ENCODE measurements at places on chromosomes 16 and 17. TPM values are rescaled to one million over a fixed set of nuclear protein-coding genes. Genes with fewer than 3 reads are reported as not detected.

GRCh38 chr16:75225092-75225491, 6.3 kb downstream of the CTRB1 start:
- DNase-seq = no peak

DNA sequence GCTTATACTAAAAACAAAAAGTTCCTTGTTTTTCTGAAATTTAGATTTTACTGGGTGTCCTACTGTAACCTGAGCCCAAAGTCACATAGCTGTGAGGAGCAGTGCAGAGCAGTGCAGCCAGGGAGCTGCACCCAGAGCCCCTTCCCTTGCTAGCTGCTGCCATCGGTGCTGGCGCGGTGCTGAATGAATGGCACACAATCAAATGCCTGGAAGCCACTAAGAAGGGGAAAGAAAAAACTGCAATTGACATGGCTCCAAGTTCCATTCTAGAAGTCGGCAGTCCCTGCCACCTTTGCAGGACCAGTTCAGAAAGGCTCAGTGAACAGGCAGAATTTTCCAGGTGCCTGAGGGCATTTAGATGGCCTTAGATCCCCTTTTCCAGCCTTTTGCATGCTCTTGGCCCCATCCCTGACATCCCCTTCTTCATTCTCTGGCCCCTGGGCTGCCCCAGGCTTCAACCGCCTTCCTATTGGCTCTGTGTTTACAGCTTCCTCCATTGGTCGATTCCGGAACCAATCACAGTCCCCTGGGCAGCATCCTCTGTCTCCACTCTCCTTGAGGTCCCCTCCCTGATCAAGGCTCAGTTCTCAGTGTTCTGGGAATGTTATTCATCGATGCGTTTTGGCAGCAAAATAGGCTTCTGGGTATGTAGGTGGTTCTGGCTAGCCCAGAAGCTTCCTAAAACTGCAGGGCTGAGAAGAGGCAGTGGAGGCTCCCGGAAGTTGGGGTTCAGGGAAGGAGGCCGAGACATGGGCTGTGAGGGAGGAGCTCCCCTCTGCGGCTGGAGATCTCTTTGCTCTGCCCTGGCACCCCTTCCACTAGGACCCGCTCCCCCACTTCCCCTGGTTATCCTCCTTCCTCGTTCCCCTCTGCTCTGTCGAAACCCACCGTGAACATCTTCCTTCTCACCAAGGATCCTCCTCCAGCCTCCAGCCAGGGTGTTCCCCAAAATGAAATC, 37.9 kb downstream of the ATP2C2 start:
- DNase-seq = no peak

- DNase-seq = no peak
Measured at GRCh38 chr17:59332749-59333377, 1.4 kb downstream of the YPEL2 start.

DNA sequence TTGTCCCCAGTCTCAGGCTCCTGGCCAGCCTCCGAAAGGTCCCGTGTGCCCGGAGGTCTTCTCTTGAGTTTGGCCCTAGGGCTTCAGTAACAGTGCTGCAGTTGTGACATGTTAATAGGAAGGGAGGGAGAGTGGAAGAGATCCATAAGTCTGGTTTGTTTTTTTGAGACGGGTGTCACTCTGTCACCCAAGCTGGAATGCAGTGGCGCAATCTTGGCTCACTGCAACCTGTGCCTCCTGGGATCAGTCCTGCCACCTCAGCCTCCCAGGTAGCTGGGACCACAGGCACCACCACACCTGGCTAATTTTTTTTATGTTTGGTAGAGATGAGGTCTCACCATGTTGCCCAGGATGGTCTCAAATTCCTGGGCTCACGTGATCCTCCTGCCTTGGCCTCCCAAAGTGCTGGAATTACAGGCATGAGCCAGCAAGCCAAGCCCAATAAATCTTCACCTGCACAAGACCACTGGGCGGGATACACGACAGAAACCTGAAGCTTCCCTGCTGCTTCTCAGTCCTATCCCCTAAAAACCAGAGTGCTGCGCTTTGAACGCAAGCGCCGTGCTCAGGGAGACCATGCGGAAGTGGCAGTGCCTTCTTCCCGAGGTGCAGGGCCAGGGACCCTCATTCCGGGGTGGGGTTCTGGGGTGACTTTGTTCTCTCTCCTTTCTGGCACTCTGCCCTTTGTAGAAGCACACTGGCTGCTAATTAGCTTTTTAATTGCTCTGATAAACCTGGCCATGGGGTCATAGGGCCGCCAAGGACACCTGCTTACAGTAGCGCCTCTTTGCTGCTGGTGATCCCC, 10.9 kb downstream of the TRAF7 start:
- no peak for DNase-seq

DNA sequence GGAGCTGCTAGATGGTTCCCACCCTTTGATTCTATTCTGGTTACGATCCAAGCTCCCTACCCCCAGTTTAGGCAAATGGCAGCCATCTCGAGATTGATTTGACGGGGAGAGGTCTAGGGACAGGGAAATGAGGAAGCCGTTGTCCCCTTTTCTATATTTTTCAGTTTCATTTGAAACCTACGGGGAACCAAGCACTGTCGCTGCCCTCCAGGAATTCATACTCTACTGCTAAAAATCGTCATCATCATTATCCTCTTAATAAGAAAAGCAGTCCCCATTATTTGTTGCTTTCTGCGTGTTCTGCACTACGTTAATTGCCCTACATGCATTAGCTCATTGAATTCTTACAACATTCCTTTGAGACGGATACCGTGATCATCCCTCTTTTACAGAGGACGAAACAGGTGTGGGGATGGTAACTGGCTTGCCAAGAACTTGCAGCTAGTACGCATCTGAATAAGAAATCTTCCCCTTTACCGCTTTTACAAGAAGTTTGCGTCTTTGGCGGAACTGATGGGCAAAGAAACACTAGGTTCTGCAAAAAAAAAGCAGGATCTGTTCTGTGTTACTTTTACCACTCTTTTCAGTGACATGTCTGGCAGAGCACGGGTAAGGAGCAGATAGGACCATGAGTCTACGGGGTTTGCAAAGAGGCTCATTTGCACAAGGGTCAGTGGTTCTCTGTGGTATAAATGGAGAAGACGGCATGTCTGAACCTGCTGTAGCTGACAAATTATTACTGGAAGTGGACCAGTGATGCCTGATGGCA, 1.1 kb downstream of the CCP110 start:
- no peak for DNase-seq

- no peak for DNase-seq
Measured at GRCh38 chr16:28186752-28187151, 25.0 kb downstream of the XPO6 start.

GRCh38 chr16:68300734-68301459, 9.8 kb downstream of the SLC7A6OS start:
- DNase-seq = no peak

GRCh38 chr17:78133971-78134898, 3.7 kb downstream of the TMC8 start:
- peak; percentile 87 for DNase-seq

DNA sequence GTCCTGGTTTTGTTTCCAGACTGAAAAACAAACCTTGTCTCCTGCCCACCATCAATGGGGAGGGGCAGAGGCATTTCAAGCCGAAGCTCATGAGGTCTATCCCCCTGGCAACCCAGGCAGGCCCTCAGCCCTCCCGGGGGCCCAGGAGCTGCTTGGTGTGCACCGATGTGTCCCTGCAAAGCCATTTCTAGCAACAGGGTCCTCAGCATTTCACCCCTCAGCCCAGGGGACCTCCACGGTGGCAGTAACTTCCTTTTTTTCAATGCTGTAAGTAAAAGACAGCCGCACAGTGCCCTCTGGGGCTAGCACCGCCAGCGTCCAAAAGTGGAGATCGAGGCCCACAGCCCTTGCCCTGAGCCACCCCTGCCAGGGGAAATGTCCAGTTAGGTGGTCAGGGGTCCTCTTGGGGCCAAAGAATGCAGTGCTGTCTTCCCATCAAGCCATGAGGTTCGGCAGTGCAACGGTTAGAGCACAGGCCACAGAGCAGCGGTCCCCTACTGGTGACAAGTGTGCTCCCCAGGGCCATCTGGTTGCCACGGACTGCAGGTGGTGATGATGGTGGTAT, 79.9 kb downstream of the LITAF start:
- no peak for DNase-seq

DNA sequence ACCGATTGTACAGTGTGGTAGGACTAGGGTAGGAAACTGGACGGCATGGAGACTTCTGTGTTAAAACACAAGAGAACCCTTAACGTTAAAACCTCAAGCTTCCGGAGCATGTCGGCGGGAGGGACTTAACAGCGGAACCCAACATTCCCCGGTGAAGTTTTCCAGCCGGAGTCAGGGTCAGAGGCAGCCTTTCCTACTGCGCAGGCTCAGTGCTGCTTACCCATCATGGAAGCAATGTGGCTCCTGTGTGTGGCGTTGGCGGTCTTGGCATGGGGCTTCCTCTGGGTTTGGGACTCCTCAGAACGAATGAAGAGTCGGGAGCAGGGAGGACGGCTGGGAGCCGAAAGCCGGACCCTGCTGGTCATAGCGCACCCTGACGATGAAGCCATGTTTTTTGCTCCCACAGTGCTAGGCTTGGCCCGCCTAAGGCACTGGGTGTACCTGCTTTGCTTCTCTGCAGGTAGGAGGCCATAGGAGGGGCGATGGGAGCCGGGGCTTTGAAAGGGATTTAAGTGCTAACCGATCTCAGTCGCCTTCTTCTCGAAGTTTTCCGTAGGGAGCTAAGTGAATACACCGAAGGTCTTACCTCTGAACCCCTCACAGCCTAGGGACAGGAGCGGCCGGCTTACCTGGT, at the start of gene PIGL:
TSS of gene PIGL (plus strand) at position 209 of the 634 bp plus-strand sequence. CDS start at position 226, 17 bp downstream.
- DNase-seq = peak; percentile 60

GRCh38 chr17:3770466-3770865, 30.5 kb downstream of the ITGAE start:
- DNase-seq = peak; percentile 66

DNA sequence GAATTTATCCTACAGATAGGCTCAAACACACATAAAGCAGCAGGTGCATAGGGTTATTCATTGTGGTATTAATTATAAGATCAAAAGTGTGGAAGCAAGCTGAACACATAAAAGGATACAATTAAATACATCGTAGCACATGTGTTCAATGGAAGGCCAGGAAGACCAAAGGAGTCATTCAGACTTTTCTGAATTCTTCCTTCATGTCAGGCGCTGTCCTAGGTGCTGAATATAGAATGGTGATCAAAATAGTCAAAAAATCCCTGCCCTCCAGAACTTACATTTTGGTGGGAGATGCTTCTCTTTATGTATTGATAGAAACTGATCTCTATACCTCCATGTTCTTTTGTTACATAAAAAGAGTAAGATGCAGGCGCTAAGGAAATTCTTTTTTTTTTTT, 439.0 kb upstream of the ASIC2 start:
- no peak for DNase-seq

GRCh38 chr16:84239141-84239769, 557 bp downstream of the KCNG4 start:
- no peak for DNase-seq

- no peak for DNase-seq
Measured at GRCh38 chr17:43695970-43696865, 34.5 kb upstream of the MEOX1 start.

GRCh38 chr17:59479141-59479540, 86.3 kb upstream of the DHX40 start:
- no peak for DNase-seq

DNA sequence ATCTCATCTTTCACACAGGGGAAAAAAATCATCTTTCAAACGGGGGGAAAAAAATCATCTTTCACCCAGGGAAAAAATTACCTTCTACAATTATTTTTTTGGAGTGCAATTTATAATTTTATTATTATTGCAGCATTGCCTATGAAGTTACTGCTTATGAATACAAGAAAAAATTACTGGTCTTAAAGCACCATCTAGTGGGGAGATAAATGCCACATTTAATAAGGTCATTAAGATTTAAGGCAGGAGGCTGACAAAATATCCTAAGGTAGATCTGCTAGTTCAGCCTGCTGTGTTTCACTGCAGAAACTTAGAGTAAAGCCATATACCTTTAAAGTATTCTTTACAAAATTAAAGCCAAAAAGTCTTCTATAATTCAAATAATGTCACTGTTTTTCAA, 13.7 kb downstream of the SHCBP1 start:
- DNase-seq = no peak

- no peak for DNase-seq
Measured at GRCh38 chr16:20430948-20431347, 20.4 kb upstream of the ACSM2A start.

DNA sequence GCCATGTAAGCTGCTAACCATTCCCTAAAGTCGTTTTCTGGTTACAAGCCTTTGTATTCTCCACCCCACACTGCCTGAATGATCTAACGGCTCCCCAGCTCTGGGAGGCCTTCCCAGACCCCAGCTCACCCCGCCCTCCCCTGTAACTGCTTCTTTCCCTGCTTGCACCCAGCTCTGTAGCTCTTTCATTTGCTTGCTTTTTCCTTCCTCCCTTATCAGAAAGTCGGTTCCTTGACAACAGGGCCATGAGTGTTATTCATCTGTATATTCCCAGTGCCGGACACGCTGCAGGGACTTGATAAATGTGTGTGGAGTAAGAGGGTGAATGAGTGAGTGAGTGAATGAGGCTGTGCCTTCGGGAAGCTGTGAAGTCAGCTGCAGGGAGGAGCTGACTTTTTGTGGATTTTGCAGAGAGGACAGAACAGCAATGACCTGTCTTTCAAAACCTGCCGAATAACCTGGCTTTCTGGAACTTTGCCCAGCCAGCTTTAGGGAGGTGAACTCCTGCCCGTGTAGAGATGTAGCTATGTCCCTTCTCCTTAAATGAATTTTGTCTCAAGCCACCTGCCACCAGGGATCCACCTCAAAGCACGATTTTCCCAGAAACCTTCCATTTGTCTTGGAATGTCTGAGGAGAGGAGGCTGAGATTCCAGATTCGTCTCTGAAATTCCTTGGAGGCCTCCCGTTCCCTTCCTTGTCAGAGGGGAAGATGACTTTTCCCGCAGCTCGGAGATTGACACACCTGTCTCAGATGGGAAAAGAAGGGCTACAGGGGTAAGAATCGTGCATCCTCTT, 20.0 kb upstream of the CACNG4 start:
- DNase-seq = no peak

- DNase-seq = no peak
Measured at GRCh38 chr17:44044071-44044470, 22.4 kb downstream of the LSM12 start.

- no peak for DNase-seq
Measured at GRCh38 chr17:79652999-79653643, 42.3 kb upstream of the RBFOX3 start.

- DNase-seq = no peak
Measured at GRCh38 chr17:11969565-11969964, 27.7 kb downstream of the ZNF18 start.

- no peak for DNase-seq
Measured at GRCh38 chr16:85445779-85446222, 167.3 kb upstream of the GSE1 start.

GRCh38 chr17:17994271-17995069, 21.8 kb downstream of the DRC3 start:
- DNase-seq = peak; percentile 4

The MCRIP2 gene
- total RNA-seq = 15.9 TPM

The POLDIP2 gene
- 27.5 TPM for total RNA-seq

The NKD1 gene
- total RNA-seq = 7.5 TPM

The BICDL2 gene
- not detected for total RNA-seq

The RPH3AL gene
- 0.78 TPM for total RNA-seq

The NPIPB13 gene
- 18.6 TPM for total RNA-seq

The CIAPIN1 gene
- 29.7 TPM for total RNA-seq

The PRSS8 gene
- total RNA-seq = not detected

The NAA60 gene
- total RNA-seq = 48.0 TPM

The EXOC3L1 gene
- total RNA-seq = not detected

The CDK5R1 gene
- 5.6 TPM for total RNA-seq

The ABCA10 gene
- 0.38 TPM for total RNA-seq

The NPB gene
- total RNA-seq = 0.38 TPM

The DHODH gene
- 3.0 TPM for total RNA-seq

The FSCN2 gene
- total RNA-seq = 0.36 TPM
